Inflammatory macrophage treated with lipopolysaccharide for 1 hour (primary cell): ENCODE measurements at places on chromosomes 7 and 10.
A peak's percentile ranks its signal among the peaks of the same experiment; 100 is the strongest.

DNA sequence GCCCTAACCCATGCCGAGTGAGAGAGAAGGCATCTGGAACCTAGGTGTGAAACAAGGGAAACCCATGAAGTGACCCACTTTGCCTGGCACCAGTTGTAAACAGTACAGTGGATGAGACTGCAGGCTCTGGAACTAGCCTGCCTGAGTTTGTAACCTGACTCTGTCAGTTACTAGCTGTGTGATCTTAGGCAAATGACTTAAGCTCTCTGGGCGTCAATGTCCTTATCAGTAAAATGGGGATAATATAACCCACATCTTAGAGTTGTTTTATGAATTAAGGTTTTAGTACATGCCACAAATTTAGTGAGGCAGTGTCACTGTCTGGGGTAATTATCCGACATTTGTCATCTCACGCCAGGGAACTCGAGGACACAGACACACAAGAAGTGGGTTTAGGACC lies 82.9 kb upstream of the AGK start:
- no peak for DNase-seq

- DNase-seq, result no peak
These were observed 82.5 kb downstream of the OAT start for GRCh38 chr10:124336186-124336585.

- DNase-seq, result no peak
These were observed 11.6 kb downstream of the NKX6-2 start for GRCh38 chr10:132774181-132774901.

- no peak for DNase-seq
These were observed 94.6 kb upstream of the RNF32 start for GRCh38 chr7:156545979-156546378.

GRCh38 chr7:112789817-112790585 lies at the start of gene TMEM168:
Gene TMEM168, minus strand, starts transcription at chr7:112790393. Its CDS starts 5,568 bp downstream, at chr7:112784825.
- peak; percentile 73 for DNase-seq

DNA sequence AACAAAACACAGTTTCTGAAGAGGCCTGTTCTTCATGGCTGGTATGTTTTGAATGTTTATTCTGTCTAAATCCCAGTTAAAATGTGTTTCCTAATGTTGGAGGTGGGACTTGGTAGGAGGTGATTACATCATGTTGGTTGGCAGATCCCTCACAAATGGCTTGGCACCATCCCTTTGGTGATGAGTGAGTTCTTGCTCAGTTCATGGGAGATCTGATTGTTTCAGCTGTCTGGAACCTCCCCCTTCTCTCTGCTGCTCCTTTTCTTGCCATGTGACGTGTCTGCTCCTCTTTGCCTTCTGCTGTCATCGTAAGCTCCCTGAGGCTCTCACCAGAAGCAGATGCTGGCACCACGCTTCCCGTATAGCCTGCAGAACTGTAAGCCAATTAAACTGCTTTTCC lies 383.6 kb upstream of the TPK1 start:
- DNase-seq, result no peak

- no peak for DNase-seq
These were observed 62.5 kb upstream of the CHST15 start for GRCh38 chr10:124155781-124156435.

DNA sequence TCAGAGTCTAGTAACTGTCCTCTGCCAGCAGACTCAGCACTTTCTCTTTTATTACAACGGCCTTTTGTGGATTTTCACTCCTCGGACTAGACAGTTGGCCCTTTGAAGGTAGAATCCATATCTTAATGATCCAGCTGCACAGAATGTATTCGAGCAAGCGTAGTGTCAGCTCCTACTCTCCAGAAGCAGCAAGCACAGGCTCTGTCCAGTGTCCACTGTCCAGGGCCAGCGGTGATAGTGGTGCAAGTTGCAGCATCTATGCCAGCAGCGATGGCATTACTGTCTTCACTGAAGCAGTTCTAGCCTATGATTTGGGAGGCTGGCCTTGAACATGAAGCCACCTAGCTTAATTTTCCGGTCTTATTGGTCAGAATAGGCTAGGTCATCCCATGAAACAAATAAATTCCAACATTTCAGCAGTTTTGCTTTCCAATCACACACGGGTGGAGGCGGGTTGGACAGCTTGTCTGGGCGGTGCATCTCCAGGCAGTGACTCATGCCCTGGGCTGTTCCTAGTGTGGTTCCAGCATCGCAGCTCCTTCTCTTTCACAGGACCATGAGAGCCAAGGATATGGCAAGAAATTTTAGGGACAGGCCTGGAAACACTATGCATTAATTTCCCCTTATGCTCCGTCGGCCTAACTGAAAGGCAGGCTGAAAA lies 108.6 kb upstream of the KCNMA1 start:
- no peak for DNase-seq

DNA sequence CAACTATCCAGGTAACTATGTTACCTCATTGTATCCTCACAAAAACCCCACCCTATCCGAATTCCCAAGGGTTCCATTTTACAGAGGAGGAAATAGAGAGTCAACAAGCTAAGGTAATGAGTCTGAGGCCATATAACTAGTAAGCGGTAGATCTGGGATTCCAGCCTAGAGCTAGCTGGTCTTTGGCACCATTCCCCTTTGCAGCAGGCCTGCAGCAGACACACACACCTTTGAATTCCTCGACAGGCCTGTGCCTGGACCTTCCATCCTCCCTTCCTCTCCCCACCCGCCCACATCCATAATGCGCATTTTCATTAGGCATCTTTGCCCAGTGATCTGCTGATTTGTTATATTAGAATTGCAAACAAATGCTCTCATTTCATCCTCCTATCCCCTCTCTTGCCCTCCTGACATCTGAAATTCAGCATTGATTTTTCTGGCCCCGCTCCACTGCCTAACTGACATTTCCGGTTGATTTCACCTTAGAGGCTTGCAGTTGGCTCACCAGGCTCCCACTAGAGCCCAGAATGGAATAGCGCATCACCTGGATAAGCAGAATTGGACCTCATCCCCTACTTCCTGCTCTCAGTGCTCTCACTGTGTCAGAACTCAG lies 129.5 kb downstream of the PLXNA4 start:
- no peak for DNase-seq

DNA sequence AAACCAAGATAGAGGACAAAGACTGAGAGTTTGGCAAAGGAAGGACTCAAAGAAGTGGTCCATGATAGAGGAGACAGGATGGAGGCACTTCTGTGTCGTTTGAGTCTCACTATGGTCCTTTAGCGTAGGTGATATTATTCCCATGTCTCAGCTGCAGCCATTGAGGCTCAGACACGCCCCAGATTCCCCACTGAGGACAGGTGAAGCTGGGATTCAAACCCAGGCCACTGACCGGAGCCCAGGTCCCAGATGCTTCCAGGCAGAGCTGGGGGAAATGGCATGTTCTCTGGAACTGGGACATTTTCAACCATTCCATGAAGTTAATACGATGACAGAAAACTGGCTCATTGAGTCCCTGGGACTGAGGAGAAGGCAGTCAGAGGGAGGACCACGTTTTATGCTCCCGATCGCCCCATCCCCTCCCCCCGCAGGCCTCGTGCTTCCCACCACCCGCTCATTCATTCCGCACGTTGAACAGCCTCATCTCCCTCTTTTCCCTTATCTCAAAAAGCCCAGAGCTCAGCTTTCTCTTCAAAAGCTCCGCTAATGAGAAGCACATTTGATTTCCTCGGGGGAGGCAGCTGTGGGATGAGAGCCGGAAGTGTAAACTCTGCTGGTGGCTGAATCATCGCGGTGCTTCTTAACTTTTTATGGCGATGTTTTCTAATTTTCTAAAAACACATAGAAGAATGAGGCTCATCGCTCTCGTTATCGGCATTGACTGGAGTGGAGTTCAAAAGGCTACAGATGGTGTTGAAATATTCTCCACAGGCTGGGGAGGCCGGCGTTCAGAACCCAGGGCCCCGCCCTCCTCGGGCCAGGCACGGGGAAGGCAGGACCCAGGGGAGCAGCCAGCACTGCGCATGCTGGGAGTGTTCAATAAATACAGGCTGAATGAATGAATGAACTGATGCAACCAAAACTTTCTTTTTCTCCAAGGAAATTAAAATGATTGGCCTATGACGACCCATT lies 64.0 kb downstream of the OAT start:
- peak; percentile 49 for DNase-seq

DNA sequence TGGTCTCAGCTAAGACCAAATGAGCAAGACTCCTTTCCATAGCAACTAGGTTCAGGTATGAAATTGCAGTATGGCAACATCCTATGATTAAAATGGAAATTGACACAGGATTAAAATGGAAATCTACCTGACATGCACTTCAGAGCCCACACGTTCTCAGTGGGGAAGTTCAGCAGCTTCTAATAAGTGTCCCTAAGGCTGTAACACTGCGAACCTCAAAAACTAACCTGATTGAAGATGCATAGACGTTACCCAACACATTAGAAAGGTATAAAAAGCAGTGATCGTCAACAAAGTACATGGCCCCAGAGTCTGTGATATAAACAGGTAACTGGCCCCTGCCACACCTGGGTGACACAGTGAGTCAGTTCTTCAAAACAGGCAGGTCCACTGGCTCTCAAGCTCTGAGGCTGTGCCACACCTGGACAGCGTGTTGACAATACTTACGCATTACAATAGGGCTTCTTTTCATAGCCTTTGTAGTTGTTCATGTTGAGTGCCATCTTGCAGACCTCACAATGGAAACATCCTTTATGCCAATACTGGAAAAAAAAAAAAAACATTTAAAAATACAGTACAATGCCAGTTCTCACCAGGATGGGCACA lies 274.9 kb upstream of the NEBL start:
- no peak for DNase-seq

DNA sequence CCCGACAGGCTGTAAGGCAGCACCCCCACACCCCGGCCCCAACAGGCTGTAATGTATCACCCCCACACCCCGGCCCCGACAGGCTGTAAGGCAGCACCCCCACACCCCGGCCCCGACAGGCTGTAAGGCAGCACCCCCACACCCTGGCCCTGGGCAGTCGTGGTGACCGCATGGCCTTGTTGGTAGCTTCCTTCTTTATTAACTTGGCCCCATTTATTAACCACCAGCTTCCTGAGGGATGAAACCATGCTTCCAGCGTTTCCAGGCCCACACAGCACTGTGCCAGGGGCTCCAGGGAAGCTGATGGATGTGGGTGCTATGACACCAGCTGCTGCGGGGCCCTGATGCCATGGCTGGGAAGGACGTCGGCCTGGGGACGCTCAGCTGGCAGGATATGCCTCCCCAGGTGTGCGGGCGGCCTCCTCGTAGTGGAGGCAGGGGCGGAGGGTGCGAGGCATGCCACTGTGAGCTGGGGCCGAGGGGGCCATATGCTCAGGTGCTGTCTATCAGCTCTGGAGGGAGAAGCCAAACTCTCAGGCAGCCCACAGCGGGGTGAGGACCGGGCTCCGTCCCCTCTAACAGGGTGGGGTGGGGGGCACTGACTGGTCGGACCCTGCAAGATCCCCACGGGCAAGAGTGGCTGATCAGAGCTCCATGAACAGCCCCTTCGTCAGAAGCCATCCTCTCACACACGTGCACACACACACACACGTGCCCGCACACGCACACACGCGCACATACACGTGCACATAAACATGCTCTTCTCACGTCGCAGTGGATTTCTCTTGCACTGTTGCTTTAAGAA lies 311.0 kb downstream of the PTPRN2 start:
- no peak for DNase-seq

DNA sequence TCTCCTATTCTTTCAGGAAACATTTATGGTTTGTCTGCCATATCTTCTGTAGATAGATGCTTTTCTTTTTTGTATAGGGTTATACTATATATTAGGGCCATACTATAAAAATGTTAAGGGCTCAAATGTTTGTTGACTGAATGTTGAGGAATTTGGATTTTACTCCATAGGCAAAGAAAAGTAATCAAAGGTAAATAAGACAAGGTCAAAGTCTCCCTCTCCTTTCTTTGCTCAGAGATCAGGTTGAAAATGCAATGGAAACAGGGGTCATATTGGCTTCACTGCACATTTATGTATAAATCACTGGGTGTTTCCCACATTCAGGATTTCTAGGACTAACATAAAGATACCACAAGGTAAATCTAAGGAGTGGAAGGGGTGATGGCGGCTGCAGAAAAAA lies 291.4 kb upstream of the FZD8 start:
- DNase-seq, result no peak

GRCh38 chr10:133019651-133020050 lies 68.1 kb upstream of the ADGRA1 start:
- no peak for DNase-seq

- DNase-seq, result no peak
These were observed 53.9 kb downstream of the SYPL1 start for GRCh38 chr7:106057962-106058927.

- DNase-seq, result no peak
These were observed 115.2 kb downstream of the RNLS start for GRCh38 chr10:88467835-88468485.

DNA sequence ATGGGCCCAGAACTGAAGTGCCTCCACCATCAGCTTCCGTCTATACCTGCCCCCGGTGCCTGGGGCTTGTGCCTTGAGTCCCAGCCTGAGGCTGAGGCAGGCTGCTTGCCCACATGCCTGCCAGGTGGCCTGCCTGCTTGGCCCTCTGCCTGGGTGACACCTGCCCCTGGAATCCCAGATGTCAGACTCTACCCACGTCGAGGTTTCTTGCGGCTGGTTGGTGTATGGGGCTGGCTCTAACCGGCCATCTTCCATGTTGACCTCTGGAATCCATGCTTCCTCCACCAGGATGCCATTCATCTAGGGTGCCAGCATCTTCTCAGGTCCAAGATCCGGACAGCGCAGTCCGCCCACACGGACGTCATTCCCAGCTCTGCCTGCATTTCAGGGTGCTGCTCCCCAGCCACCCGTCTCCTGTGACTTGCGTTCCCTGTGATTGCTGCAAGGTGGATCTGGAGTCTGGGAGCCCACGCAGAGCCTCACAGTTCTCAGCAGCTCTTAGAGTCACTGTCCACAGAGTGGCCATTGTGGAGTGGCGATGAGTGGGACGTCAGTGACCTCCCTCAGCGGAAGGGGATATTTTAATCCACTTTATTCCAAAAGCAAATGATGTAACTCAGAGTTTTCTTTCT lies 298.1 kb downstream of the TCERG1L start:
- DNase-seq, result no peak

DNA sequence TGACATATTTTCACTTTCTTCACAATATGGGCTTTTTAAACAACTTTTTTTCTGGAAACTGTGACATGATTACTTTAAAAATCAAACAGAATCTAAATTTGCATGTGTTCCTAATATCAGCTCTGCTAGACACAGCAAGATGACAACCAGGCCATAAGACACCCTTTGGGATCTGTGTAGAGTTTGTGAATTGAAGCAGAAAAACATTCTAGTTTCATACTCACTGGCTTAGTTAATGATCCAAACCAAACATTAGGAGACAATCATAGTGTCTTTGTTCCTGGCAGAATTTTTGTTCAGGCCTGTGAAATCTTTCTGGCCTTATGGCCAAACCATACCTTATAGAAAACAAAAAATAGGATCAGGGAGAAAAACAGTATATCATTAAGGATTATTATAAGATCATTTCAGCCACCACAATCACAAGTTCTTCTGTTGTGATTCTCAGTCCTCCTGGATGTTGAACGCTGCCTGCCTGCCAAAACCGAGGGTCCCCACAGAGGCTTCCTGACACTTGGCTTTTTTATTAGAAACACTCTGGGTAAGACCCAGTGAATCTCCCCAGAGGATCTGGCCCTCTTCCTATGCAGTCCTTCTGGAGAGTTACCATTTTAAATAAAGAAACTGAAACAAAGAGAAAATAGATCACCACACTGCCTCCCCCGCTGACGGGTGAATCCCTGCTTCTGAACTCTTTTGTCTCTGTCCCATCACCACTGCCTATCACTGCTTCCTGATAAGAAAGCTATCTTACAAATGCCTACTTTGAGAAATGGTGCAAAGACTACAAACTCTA lies 79.2 kb upstream of the PPP1R3C start:
- no peak for DNase-seq
